ENCODE measurements at places on chromosomes 2 and 18.
A peak's percentile ranks its signal among the peaks of the same experiment; 100 is the strongest.

DNA sequence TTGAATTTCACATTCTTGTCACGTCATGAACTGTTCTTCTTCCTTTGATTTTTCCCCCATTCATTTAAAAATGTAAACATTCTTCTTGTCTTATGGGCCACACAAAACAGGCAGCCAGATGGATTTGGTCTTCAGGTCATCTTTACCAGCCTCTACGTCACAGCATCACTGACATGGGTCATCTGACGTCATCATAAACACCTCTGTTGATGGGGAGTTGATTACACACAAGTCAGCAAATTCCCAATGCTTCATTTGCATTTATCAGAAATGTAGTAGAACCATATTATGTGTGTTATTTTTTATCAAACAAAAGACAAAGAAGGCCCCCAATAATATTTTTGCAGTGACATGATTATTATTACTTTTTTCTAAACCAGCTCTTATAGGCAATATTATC lies 777.9 kb downstream of the DCC start:
- no peak for DNase-seq

- DNase-seq = peak; percentile 52
Measured at GRCh38 chr2:207334624-207335371, 169.1 kb upstream of the KLF7 start.

DNA sequence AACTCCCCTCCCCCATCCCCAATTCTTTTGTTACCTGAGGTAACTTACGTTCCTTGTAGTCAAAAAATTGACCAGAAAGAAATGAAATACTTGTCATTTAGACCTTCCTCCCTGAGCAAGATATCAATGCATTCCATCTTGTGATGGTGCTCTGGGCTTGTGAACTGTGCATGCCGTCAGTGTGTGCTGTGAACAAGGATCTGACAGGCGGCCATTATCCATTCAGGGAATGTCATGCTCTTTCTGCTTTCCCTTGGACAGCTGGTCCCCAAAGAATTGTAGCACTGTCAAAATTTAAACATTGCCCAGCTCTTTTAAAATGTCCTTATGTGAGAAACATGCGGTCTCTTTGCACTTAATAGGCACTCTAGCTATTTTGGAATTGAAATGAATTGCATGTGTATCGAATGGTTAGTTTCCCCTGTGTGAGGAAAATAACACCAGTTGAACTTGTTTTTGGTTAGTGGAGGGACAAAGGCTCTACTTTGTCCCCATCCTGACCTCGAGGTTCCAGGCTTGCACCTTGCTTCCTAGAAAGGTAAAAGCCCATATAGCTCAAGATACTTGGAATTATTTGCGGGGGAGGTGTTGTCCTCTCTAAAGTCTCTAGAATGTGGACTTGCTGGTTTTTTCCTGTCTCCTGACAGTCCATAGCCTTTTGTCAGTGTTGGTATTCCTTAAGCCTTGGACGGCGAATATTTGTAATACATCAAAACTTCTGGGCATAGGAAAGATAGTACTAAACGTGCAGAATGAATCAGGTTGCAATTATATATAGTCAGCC lies 350.9 kb downstream of the NUP35 start:
- no peak for DNase-seq

DNA sequence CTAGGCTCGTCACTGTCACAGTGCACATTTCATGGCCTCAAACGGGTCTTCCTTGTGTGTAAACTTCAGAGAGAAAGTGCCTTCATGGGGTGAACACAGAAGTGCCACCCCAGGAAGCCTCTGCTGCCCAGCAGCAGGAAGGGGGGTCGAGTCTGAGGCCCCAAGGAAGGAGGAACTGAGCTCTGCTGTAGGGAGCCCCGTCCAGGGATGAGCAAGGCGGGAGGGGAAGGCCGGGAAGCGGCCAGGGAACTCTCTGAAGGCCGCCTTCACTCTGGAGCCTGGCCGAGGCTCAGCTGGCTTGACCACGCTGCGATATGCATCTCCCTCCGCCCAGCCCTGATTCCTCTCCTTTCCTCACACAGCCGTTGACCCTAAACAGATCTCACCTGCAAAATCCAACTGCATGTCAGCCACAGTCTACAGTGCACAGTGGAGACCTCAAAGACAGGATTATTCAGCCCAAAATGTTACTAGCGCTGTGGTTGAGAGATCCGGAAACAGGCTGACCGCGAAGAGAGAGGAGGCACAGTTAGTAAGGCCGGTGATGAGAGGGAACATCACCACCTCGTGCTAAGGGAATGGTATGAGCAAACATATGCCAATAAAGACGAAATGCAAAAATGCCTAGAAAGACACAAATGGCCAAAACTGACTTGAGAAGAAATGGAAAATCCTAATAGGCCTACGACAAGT lies 34.2 kb upstream of the CTDP1 start:
- peak; percentile 7 for DNase-seq

GRCh38 chr2:88828397-88829137 lies 137.1 kb downstream of the RPIA start:
- no peak for DNase-seq

DNA sequence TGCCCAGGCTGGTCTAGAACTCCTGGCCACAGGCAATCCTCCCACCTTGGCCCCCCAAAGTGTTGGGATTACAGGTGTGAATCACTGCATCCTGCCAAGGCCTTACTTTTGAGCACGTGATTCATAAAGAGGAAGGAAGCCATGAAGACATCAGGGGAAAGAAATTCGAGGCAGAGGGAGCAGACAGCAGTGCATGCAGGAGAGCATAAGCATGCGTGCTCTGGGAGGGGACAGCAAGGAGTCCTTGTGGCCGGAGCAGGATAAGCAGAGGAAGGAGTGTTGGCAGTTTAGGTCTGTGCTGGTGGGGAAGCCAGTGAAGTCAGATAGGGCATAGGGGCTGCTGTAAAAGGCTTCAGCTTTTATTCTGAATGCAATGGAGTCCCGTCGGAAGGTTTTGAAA lies 400.5 kb upstream of the RAB12 start:
- DNase-seq = no peak

DNA sequence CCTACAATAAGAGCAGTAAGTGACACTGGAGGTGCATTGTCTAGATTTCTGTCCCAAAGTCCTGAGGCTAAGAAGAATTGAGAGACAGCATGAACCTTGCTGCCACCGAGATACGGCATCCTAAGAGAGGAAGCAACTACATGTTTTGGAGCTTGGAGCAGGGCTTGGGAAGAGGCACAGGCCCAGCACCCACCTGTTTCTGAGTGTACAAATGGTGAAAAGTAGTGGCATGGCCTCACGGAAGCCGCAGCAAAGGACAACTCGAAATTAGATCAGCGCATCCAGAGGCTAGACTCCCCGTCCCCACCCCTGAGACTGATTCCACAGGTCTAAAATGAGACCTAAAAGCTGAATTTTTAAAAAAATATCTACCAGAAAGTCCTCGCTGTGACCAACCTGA lies 127.5 kb downstream of the PTGR3 start:
- no peak for DNase-seq

DNA sequence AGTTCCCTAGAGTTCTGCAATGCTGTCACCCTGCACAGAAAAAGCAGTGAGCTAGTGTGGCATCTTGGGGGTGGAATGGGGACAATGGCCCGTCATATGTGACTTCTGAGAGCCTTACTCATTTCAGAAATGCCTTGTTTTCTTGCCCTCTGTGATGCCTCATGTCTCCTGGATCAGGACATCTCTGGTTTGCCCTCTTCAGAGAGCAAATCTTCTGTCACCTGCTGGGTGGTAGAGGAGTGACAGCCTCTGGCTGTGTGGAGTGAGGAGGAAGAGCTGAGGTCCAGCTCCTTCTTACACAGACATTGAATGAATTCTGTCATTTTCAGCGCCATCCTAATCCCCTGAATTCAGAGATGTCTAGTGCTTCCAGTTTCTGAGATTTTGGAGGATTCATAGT lies 55.6 kb upstream of the PHLPP1 start:
- DNase-seq = no peak

DNA sequence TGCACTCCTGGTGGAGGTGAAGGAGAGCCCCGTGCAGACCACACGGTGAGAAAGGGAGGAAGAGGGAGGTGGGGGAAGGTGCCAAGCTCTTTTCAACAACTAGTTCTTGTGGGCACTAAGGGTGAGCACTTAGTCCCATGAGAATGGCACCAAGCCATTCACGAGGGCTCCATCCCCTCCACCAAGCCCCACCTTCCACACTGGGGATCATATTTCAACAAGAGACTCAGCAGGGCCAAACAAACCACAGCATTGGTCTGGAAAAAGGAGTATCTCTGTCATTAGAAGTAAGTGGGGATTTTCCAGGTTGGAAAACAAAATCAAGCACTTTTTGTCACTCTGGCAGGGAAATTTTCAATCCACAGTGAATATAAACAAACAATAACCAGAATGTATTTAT lies 38.4 kb downstream of the ZAP70 start:
- DNase-seq = no peak

- peak; percentile 12 for DNase-seq
Measured at GRCh38 chr2:101388232-101388631, 929 bp upstream of the CREG2 start.

GRCh38 chr2:64328415-64328722 lies 125.6 kb upstream of the LGALSL start:
- DNase-seq = no peak

- DNase-seq = no peak
Measured at GRCh38 chr2:48471048-48471474, 58.9 kb upstream of the STON1 start.

DNA sequence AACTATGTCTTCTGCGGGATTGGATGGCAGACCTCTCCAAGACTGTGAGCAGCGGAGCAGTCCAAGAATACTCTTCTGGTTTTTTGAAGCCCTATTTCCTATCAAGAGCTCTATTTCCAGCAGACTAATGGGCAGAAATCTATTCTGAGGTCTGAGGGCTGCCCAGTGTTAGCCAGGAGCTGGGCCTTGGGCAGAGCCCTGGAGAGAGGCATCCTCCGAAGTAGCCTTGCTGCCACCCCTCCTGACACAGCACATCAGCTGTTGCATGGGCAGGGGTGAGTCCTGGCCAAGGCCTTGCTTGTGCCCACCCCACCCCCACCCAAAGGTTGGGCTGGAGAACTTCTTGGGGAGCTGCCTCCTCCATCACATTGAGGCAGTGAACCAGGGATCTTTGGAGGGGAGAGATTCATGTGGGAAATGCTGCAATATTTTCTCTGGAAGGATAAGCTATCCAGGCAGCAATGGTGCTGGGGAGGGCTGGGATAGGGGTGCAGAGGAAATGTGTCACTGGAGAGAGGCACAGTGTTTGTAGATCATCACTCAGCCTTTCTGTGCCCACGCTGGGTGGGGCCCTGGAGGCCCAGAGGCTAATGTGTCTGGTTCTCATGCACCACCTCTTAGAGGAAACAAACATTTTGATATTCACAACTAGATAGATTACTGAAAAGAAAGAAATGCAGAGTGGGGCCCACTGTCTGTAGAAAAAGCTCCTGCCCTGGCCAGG lies 104.7 kb downstream of the VSNL1 start:
- DNase-seq = no peak

DNA sequence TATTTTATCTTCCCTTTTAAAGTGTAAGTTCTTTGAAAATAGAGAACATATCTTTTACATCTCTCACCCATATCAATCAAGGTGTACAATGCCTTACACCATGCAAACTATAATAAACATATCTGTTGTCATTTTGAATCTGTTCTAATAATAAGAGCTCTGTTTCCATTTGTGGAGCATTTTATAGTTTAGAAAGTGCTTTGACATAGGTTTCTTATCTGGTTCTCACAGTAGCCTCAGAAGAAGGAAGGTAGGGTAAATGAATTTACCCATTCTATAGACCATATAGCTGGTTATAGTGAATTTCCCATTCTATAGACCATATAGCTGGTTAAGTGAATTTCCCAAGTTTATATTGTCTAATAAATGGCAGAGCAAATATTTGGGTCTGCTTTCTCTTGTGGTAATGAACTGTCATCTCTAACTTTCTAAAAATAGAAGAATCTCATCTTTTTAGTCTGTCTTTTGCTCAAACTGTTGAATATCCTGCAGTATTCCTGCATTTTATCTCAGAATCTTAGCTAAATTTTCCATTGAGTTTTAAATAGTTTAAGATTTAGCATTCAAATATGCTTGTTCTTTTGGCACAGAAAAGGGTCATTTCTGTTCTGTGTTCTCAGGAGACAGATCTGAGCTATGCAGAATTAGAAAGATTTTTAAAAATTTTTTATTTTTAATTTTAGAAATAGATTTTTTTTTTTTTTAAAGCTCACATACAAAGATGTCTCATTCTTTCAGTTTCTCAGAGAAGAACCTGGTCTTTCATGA lies 80.7 kb upstream of the STON1 start:
- DNase-seq = no peak

- no peak for DNase-seq
Measured at GRCh38 chr2:217616936-217617335, 385.9 kb downstream of the TNS1 start.

GRCh38 chr2:203824603-203825002 lies 43.0 kb upstream of the CTLA4 start:
- no peak for DNase-seq

DNA sequence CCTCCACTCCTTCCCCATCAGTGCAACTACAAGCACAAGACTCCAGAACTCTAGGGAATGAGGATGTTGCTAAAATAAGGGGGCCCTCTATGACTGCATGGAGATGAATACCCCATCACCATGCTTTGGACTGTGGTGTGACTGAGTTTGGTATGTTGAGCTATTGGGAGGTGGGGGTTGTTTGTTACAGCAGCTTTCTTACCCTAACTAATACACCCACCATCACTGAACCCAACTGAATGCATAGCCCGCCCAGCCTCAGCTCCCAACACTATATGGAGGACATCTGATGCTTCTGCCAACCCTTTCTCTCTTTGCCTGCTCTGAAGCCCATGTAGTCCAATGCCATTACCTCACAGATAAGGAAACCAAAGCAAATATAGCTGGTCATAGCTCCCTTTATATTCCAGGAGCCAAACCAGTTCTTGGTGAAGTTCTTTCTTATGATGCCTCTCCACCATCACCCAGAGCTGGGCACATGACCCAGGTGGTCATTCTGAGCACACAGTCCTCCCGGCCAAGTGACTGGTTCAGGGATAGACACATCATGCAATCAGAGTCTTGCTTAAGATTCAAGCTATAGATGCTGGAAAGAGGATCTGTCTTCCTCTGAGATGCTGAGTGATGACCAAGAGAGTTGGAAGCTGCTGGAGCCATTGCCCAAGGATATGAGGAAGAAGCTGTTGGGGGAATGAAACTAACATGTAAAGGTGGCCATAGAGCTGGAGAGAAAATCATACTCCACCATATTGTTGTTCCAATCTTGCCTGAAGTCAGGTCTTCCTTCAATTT lies 155.6 kb upstream of the HAAO start:
- no peak for DNase-seq

DNA sequence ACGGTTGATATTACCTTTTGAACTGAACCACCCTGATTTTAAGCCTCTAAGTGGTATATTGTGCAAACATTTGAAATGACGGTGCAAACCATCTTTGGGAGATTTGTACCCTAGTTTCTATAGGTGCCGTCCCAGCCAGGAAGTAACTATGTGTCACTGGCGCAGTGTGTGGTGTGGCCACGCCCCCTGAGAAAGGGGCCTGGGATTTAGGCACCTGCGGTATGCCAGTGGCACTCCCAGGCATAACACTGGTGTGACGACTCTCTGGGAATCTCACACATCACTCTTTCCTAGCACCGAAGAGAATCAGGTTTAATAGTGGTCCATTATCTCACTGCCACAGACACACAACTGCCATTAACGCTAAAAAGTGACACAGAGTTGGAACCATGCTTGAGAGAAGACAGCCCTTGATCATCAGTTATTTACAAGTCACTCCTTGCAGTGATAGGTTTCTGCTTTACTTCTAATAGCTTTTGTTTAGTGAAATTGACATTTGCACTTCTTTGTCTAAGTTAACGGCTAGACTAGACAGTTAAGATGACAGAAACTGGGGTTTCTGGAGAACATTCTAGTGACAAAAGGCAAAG lies 11.1 kb downstream of the AQP4 start:
- DNase-seq = no peak
